ENCODE measurements at places on chromosomes 7 and 10.

DNA sequence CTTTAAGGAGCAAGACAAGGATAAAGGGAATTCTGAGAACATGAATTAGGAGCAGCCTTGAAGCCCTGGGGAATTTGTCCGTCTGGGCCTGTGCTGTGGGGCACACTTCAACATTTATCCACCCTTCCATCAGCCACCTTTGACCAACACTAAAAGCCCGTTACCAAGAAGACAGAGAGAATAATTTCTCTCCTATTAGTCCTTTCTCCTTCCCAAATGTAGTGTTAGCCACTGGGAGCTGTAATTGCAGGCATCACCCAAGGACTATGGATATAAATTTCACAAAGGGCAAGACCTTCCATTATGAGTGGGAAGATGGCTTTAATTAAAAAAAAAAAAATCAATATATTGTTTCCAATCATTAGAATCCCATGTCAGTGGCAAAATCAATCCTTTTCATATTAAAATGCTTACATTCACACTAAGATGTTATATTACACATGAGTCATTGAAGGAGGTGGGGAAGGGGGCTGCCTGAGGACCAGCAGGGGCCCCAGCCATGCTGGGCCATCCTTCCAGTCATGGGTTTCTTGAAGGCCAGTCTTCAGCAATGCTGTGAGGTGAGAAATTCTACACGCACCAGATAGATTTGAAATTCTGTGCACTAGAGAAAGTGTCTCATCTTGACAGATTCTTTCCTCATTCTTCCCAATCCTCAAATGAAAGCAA, 292.5 kb upstream of the NRP1 start:
- DNase-seq = no peak

GRCh38 chr10:115572740-115573455, 479.7 kb downstream of the ATRNL1 start:
- DNase-seq = no peak

DNA sequence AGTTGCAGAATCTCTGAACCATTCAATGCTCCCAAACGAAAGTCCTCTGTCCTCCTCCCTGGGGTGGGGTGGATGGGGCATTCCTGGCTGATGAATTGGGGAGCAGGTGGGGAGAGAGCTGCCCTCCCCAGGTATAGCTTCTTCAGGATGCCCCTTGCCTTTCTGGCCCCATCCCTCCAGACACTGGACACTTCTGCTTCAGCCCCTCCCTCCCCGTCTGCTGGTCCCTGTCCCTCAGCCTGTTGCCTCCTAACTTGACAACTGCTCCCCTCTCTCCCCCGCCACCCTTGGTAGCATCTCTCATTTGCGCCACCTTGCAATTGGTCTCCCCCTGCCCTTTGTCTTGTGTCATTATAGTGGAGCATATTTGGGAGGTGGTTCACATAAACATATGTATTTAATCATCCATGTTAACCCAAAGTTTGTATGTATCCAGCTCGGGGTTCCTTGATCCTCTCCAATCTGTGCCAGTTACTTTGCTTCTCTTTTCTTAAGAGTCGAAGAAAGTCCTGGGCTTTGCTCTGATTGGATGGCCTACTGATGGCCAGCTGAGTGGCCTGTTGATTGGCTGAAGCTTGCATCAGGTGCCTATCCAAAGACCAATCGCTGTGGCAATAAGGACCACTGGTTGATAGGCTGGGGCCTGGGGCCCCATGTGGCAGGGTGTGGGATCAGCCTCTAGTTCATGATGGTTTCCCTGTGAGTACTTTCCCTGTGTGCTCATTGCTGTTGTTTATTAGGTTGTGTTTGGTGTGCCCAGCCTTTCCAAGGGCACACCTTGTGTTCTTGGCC, 4.0 kb upstream of the GCK start:
- no peak for DNase-seq

DNA sequence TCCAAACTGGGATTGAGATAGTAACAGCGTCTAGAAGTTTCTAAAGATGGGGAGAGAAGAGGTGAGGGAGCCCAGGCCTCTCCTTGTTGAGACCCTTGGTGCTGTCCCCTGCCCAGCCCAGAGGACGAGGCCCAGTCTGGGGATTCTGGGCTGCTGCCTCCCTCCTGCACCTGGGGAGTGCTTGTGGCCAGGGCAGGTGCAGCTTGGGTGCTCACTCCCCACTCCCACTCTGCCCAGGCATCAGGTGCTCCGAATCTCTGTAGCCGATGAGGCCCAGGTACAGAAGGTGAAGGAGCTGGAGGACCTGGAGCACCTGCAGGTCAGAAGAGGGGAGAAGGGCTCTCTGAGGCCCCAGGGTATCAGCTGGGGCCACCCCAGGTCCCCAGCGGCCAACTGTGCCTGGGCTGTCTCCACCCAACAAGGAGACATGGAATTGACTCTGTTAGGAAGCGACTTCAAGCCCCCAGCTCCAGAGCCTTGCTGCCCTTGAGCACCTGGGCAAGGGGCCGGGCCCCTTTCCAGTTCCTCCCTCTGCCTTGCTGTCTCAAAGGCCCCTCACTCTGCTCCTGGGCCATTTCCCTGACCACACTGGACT, 664 bp downstream of the CPA1 start:
- DNase-seq = no peak

GRCh38 chr7:139132887-139133286, 23.4 kb upstream of the ZC3HAV1 start:
- no peak for DNase-seq
